T-helper 2 cell (primary cell): ENCODE measurements at places on chromosomes 7 and 10.

DNA sequence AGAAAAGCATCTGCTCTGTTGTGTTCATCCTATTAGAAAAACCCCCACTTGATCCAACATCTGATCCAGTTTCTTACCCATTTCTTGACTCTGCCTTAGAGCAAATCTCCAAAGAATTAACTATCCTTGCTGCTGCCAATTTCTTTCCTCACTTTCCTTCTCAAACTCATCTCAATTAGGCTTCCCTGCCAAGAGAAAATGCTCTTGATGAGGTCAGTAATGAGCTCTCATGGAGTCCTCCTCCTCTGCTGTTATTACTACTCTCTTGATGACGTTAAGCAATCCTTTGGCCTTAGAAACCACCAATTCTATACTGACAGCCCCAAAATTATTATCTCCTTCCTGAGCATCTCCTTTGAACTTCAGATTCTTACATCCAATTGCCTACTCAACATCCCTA, 162.0 kb upstream of the FAM13C start:
- no peak for DNase-seq

DNA sequence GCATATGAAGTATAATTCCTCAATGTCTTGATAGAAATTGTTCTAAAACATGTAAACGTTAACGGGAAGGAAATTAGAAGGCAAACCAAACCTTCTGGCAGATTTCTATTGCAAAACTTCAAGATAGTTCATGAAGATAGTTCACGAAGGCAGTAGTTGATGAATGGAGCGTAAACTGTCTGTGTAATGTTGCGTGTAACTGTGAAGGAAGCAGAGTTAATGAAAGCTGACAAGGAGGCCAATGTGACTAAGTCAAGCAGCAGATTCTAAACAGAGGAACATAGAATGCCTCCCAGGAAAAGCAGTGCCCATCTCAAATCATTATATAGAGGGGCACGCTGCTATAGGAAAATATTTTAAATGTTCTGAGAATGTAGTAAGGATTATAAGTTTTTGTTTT, 659.7 kb upstream of the IGFBP3 start:
- no peak for DNase-seq

GRCh38 chr7:111863269-111863668, 301.0 kb upstream of the IMMP2L start:
- no peak for DNase-seq

GRCh38 chr7:51067757-51068156, 248.9 kb downstream of the COBL start:
- DNase-seq: no peak

GRCh38 chr7:118877187-118877586, 652.7 kb downstream of the ANKRD7 start:
- no peak for DNase-seq

DNA sequence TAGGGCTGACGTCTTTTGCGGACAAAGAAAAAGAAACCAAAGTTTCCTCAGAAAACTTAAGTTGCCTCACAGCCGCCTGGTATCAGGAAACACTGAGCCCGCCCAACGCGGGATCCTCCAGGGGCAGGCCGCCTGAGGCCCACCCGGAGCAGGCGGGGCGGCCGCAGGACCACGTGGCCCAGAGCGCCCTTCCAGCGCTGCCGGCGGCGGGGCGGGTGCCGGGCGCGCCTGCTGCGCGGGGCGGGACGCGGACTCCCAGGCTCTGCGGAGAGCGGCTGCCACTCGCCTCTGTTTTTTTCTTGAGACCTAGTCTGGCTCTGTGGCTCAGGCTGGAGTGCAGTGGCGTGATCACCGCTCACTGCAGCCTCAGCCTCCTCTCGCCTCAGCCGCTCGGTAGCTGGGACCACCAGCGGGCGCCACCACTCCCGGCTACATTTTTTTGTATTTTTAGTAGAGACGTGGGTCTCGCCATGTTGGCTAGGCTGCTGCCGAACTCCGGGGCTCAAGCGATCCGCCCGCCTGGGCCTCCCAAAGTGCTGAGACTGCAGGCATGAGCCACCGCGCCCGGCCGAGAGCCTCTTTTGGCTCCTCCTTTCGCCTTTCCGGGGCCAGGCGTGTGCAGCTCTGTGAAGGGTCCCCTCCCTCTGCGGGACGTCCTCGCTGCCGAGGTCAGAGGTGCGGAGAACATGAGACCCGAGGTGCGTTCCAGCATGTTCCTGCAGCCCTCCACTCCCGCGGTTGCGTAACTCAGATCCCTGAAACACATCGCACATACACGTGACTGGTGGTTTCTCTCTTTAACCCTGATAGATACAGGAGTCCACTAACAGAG, 11.6 kb upstream of the HNRNPF start:
- peak; percentile 71 for DNase-seq

DNA sequence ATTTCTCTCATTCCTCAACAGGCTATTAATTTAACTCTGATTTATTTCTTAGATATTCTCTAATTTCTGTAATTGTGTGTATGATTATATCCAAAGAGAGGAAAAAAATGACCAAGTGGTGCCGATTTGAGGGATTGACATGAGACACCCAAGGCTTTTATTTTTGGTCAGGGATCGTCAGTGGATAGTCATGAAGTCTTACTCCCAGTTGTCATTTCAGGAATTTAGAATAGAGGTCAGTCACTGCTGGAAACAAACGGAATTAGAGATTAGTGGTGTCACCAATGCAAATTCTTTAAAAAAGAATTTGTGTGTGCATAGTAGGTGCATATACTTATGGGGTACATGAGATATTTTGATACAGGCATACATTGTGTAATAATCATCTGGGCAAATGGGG, 26.8 kb upstream of the AGR3 start:
- DNase-seq: no peak

GRCh38 chr7:153457746-153458145, 594.5 kb upstream of the DPP6 start:
- DNase-seq: no peak

- no peak for DNase-seq
These were observed 295.3 kb upstream of the PRKCQ start for GRCh38 chr10:6875269-6875865.

DNA sequence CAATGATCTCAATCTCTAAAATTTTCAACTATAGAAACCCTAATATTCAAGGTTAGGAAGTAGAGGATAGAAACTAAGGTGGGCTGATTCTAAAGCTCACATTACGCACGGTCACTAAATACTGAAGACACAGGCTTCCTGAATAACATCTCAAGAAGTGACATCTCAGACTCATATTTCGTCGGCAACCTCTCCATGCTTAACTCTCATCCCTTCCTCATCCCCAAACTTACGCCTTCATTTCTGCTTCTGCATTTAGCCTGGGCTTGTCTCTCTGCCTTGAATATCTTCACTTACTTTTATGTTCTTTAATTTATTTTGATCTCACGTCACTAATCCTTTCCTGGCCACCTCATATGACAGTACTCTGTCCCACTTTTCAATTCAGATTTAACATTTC, 9.2 kb downstream of the PGAM1 start:
- no peak for DNase-seq

- peak; percentile 39 for DNase-seq
These were observed 627 bp downstream of the DUSP5 start for GRCh38 chr10:110498087-110498981.

DNA sequence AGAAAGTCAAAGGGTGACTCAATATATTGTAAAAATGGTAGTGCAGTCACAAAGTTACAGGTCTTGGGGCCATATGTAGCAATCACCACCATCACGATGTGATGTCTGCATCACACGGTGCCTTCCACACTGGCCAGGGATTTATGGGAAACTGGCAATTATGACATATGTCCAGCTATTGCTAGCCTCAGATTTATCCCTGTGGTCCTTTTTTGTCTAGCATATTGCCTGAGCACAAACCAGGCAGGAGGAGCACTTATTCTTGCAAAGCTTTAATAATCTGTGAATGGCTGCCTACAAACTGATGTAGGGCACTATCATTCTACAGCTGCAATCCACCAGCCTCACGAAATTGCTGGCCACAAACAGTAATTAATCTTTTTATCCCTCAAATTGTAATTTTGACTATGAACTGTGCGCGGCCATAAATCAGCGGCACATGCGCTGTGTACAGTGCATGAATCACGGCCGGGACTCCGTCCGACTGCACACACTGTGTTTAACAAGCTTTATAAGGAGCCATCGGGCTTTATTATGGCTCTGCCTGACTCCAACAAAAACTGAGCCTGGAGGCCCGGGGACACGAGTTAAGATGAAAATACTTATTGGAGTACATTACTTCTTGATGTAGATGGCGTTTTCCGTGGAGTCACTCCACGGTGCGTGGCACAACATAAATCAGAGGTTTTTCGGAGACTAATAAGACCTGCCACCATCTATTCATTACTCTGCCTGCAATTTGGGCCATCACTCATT, 115.2 kb downstream of the EBF3 start:
- no peak for DNase-seq

- DNase-seq: no peak
These were observed 162.5 kb upstream of the LYZL2 start for GRCh38 chr10:30792025-30792424.

DNA sequence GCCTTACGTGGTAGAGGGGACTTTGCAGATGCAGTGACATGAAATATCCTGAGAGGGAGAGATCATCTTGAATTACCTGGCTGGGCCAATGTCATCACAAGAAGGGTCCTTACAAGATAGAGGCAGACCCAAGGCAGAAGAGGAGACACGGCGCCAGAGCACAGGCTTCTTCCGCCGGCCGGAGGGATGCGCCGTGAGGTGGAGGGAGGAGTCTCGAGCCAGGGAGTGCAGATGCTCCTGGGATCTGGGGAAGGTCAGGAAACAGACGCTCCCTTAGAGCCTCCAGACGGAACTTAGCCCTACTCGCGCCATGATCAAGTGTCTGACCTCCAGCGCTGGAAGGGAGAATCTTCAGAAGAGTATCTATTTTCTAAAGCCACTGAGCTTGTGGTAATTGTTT, 304.8 kb downstream of the GLRX3 start:
- no peak for DNase-seq

DNA sequence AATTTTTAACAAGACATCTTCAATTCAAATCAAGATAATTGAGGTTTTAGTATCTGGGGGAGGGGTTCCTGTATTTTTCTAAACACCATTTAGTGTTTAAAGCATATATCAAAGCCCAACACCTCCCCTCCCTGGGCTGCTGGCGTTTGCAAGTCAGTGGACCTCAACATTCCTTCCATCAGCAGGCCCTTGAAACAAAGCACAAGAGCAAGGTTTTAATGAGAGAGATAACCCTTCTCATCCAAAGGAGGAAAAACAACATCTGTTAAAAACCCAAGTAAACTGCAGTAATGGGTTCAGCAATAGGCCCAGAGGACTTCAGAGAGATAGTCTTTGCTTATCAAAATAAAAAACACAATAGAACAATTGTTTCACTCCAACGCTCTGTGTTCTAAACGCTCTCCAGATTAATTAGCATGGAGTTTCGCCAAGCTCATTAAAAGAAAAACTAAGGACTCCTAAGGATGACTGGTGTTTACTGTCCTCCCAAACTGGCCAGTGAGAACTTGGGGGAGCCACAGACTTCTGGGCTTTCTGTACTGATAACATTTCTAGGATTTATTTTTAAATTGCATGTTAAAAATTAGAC, 2.5 kb downstream of the JCAD start:
- no peak for DNase-seq

DNA sequence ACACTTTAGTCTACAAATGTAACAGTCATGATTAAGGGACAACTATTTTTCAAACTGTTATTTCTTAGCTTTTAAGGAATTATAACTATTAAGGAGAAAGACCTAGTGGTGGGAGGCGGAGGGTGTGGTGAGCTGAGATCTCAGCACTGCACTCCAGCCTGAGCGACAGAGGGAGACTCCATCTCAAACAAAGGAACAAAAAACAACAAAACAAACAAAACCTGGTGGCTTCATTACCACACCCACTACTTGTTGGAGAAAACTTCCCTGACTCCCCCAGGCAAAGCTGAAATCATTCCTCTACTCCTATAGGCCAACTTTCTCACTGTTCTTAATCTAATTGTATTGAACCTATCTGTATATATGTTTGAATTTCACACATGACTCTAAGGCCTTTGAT, 3.2 kb downstream of the POLR1F start:
- DNase-seq: no peak

DNA sequence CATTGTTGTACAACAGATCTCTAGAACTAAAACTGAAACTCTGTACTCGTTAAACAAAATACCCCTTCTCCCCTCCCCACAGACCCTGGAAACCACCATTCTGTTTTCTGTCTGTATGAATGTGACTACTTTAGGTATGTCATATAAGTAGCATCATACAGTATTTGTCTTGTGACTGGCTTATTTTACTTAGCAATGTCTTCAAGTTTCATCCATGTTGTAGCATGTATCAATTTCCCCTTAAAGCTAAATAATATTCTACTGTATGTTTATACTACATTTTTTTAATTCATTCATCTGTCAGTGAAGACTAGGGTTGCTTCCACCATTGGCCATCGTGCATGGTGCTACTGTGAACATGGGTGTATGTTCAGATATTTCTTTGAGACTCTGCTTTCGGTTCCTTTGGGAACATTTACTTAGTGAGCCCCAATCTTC, 71.2 kb upstream of the RPA3 start:
- DNase-seq: no peak

- DNase-seq: no peak
These were observed 100.3 kb upstream of the AGBL3 start for GRCh38 chr7:134885967-134886352.

DNA sequence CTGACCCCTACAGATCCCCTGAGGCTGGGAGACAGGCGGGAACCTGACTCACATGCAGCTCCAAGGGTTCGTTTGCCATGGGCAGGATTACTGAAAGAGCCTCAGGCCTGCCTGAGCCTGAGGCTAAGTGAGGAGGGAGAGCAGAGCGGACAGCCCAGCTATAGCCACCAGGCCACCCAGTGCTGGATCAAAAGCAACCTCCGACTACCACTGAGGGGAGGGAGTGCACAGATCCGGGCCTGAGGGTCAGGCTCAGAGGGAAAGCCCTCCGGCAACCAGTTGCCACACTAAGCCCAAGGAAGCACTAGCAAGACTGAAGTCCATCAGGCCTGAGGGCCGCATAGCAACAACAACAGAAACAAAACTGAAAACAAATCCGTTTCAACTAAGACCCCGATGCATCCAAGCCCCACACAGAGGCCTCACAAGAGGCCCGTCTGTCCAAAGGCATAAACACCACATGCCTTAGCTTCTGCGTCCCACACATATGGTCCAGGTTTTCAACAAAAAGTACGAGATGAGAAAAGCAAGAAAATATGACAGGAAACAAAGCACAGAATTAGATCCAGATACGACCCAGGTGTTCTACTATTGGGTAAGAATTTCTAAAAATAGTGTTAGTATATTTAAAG, 92.5 kb upstream of the VIPR2 start:
- no peak for DNase-seq

- DNase-seq: no peak
These were observed 483.1 kb downstream of the RPS24 start for GRCh38 chr10:78516756-78517155.

DNA sequence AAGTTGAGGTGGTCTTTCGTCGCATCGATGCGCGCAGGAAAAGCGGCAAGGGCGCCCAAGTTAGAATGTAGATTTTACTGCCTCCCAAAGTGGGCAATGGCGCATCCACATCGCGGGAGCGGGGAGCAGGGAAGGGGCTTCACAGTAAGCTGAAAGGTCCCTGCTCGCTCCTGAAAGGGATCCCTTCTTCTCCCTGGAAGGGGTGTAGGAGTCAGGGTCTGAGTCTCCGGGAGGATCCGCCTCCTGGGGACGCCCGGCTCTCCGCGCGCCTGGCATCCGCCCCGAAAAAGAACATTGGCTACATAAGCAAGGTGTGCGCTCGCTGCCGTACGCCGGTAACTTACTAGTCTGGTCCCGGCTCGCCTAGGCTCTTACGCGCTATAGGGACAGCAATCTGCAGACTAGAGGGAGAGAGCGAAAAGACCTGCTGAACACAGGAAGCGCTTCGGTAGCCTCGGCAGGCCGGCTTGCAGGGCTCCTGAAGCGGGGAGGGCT, 804 bp downstream of the UNC5B start:
- DNase-seq: no peak

- peak; percentile 81 for DNase-seq
These were observed at the start of gene MRPS17 for GRCh38 chr7:55951637-55952351. MRPS17 (plus strand) TSS chr7:55951877; CDS start chr7:55953196, 1,319 bp downstream.
